ENCODE measurements at places on chromosomes 12 and 14. TPM values are rescaled to one million over a fixed set of nuclear protein-coding genes. Genes with fewer than 3 reads are reported as not detected.

Gene GARIN6
- total RNA-seq, result not detected

- no peaks in the 10 kb centered on the region for H3K36me3 ChIP-seq
- H3K27me3 ChIP-seq, result peaks cover 8% of the 10 kb centered on the region
- no peaks in the 10 kb centered on the region for H3K4me1 ChIP-seq
- H3K27ac ChIP-seq, result no peak overlapping the region
Observed at GRCh38 chr12:106062693-106063092, 76.1 kb downstream of the NUAK1 start.

DNA sequence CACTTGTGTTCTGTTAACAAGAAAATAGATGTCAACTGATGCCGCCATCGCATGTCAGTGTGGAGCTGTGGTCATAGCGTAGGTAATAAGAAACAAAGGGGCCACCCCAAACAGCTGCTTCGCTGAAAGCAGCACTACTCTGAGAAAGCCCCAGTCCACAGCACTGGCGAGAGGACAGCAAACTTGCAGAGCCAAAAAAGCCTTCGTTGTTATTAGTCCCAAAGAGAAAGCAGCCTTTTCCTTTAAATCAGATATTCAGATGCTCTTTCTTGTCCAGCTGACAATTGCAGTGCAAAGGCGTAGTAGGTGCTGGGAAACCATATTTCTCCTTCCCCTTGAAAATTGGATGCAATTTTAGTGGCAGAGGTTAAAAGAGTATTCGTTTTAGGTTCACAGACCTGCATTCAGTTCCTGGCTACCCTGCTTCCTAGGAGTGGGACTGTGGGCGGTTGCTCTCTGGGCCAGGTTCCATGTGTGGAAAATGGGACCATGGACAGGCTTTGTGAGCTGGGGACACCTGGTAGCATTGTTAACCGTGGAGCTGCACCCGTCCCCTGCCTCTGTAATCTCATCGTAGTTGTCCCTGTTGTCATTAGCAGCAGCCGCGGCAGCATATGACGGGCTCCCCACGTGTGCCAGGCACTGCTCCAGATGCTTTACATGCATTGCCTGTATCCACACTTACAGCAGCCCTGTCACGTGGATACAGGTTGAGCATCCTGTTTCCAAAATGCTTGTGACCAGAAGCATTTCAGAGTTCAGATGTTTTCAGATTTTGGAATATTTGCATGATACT, 54.2 kb downstream of the ELK3 start:
- H3K27me3 ChIP-seq, result no peaks in the 10 kb centered on the region
- peaks cover 19% of the 10 kb centered on the region for H3K4me1 ChIP-seq
- H3K4me3 ChIP-seq, result no peak overlapping the region
- no peak overlapping the region for H3K27ac ChIP-seq

DNA sequence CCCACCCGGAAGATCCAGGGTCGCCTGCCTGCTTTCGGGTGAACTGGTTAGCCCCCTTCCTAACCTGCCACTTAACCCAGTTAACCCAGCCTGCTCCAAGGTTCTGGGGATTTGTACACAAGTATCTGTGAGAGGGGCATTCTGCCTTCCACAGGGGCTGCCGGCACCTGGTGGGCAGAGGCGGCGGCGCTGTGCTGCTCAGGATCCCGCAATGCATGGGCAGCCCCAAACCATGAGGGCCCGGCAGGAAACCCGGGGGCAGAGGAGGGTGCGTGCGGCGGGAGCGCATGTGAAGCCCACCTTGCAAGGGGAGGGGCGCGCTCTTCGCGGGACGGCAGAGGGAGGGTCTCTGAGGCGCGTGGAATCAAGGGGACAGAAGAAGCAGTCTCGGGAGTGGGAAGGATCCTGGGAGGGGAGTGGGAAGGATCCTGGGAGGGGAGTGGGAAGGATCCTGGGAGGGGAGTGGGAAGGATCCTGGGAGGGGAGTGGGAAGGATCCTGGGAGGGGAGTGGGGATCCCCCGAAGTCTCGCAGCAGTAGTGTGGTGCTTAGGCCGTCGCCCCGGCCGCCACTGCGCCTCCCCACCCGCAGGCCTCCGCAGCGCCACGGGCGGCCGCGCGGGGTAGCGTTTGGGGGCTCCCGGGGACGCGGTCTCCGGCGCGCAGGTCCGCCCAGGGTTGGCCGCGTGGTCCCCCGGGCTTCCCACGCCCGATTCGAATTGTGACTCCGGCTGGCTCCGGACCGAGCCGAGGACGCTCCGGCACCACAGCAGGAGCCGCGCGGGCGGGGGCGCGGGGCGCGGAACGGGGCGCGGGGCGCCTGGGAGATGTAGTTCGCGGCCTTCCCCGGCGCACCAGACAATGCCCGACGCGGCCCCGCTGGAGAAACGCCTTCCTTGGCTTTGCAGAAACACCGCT, 4.9 kb upstream of the MTA1 start:
- H3K27ac ChIP-seq, result peak overlapping the region; percentile 62
- peak; percentile 87 for DNase-seq
- H3K27me3 ChIP-seq, result peaks cover 24% of the 10 kb centered on the region
- peak overlapping the region; percentile 73 for H3K4me3 ChIP-seq

DNA sequence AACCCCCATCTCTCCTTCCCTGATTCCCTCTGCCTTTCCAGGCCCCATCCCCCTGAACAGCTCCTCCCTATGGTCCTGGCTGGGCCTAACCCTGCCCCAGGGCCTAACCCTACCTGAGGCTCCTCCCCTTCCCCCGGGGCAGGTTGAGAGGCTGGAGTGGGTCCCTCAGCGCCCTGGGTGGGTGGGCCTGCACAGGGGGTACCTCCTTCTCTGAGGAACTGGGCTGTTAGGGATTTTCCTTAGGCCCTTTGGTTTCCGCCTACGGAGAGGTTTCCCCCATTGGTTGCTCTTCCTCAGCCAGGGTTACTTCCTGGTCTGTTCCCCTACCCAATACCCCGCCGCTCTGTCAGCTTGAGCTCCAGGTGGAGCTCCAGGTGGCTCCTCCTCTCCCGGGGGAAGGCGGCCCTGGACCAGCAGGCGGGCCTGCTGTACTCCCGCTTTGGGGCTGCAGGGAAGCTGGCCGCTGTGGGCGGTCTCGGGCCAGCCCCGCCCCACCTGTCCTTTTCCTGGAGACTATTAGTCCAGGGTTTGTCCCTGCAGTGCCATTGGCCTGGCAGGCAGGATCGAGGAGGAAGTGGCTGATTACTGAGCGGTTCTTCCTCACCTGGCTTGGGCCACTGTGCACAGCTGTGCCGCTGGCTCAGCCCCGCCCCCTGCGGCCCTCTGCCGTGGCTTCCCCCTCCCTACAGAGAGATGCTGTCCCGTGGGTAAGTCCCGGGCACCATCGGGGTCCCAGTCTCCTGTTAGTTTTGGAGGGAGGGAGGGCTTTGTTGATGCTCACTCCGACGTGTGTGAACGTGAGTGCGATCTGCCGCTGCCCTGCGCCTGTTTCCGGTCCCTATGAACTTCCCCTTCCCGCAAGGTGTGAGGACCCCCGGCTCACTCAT, 2.5 kb downstream of the C12orf57 start:
- DNase-seq, result peak; percentile 80
- peaks cover 65% of the 10 kb centered on the region for H3K4me1 ChIP-seq
- peak overlapping the region; percentile 93 for H3K27ac ChIP-seq
- H3K27me3 ChIP-seq, result peaks cover 4% of the 10 kb centered on the region
- H3K36me3 ChIP-seq, result peaks cover 14% of the 10 kb centered on the region

- H3K27me3 ChIP-seq, result peaks cover 32% of the 10 kb centered on the region
- peaks cover 2% of the 10 kb centered on the region for H3K4me1 ChIP-seq
- H3K36me3 ChIP-seq, result no peaks in the 10 kb centered on the region
- peak; percentile 46 for DNase-seq
- no peak overlapping the region for H3K4me3 ChIP-seq
Observed at GRCh38 chr12:13534645-13535398, 338.3 kb downstream of the EMP1 start.

DNA sequence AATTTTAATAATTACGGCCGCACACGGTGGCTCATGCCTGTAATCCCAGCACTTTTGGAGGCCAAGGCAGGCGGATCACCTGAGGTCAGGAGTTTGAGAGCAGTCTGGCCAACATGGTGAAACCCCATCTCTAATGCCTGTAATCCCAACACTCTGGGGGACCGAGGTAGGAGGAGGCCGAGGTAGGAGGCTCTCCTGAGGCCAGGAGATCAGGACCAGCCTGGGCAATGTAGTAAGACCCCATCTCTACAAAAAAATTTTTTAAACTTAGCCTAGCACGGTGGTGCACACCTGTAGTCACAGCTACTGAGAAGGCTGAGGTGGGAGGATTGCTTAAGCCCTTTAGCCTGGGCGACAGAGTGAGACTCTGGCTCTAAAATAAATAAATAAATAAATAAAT, 5.6 kb upstream of the CFAP73 start:
- no peak overlapping the region for H3K27ac ChIP-seq
- no peak for DNase-seq
- peaks cover 6% of the 10 kb centered on the region for H3K4me1 ChIP-seq
- no peaks in the 10 kb centered on the region for H3K27me3 ChIP-seq
- no peaks in the 10 kb centered on the region for H3K36me3 ChIP-seq
- no peak overlapping the region for H3K4me3 ChIP-seq

DNA sequence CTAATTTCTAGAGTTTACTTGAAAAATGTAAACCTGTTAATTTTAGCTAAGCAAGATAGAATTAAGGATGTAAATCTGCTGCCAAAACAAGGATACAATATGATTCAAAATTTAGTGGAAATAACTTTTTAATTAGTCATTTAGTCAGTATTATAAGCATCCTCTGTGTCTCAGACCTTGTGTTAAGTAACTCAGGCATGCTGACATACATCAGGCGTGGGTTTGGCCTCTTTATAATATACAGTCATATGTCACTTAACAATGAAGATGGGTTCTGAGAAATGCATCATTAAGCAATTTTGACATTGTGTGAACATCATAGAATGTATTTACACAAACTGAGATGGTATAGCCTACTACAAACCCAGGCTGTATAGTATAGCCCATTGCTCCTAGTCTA, 386.9 kb downstream of the ZFP36L1 start:
- H3K27ac ChIP-seq, result no peak overlapping the region
- H3K27me3 ChIP-seq, result no peaks in the 10 kb centered on the region
- peaks cover 42% of the 10 kb centered on the region for H3K4me1 ChIP-seq
- DNase-seq, result no peak

- H3K27me3 ChIP-seq, result peaks cover 29% of the 10 kb centered on the region
- H3K36me3 ChIP-seq, result no peaks in the 10 kb centered on the region
- H3K4me3 ChIP-seq, result no peak overlapping the region
- DNase-seq, result no peak
- H3K4me1 ChIP-seq, result no peaks in the 10 kb centered on the region
Observed at GRCh38 chr12:130708648-130709047, 7.5 kb downstream of the RIMBP2 start.

GRCh38 chr12:24814379-24815113, 134.4 kb downstream of the BCAT1 start:
- peak overlapping the region; percentile 78 for H3K27ac ChIP-seq
- H3K36me3 ChIP-seq, result peaks cover 19% of the 10 kb centered on the region
- no peak for DNase-seq
- peak overlapping the region; percentile 74 for H3K4me3 ChIP-seq
- H3K27me3 ChIP-seq, result peaks cover 3% of the 10 kb centered on the region

- peaks cover 25% of the 10 kb centered on the region for H3K36me3 ChIP-seq
- peaks cover 41% of the 10 kb centered on the region for H3K4me1 ChIP-seq
- DNase-seq, result peak; percentile 37
- no peak overlapping the region for H3K4me3 ChIP-seq
- H3K27me3 ChIP-seq, result no peaks in the 10 kb centered on the region
- peak overlapping the region; percentile 58 for H3K27ac ChIP-seq
Observed at GRCh38 chr12:120466560-120467315, 2.8 kb downstream of the SRSF9 start.

GRCh38 chr12:59615392-59616165, 19.8 kb downstream of the SLC16A7 start:
- H3K4me3 ChIP-seq, result no peak overlapping the region
- H3K27ac ChIP-seq, result no peak overlapping the region
- no peaks in the 10 kb centered on the region for H3K27me3 ChIP-seq
